ENCODE measurements at places on chromosomes 2 and 18.

DNA sequence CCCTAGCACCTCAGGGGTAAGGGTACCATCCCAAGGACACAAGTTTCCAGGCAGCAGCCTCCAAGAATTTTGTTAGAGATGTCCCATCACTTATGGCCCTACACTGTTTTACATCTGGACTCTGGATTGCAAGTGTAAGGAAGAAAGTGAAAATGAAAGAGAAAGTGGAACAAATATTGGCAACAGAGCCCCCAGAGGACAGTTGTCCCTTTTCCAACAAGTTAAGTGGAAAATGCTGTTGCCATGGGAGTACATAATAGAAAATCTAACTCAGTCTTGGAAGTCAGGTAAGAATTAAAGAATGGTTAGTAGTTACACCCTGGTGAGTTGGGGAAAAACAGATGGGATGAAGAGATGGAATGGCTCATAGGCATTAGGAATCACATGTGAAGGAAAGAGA lies 50.6 kb downstream of the TTC21B start:
- peak; percentile 26 for DNase-seq

- DNase-seq: peak; percentile 87
Observed at GRCh38 chr2:37570773-37571586, 100.5 kb downstream of the CDC42EP3 start.

- no peak for DNase-seq
Observed at GRCh38 chr2:147916723-147917122, 71.9 kb downstream of the ACVR2A start.

- DNase-seq: peak; percentile 6
Observed at GRCh38 chr2:53067056-53067455, 700.5 kb upstream of the CHAC2 start.

DNA sequence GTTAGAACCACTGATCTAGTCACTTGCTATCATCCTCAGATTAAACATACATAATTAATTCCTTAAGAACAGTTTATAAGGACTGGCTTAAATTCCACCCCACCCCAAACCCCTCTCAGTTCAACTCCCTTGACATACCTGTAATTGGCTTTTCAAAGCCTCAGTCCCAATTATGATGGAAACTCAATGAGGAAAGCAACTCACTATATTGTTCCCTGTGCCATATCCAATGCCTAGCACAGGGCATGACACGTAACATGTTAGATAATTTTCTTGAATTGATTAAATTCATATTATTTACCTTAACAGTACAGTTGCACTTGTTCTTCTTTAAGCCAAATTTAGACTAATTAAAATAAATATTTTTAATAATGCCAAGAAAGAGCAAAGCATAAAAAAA lies 465.1 kb upstream of the CHAC2 start:
- DNase-seq: no peak

GRCh38 chr2:113707106-113707505 lies 49.3 kb downstream of the SLC35F5 start:
- no peak for DNase-seq

GRCh38 chr18:64713284-64713683 lies 564.4 kb upstream of the LINC00305 start:
- DNase-seq: no peak

DNA sequence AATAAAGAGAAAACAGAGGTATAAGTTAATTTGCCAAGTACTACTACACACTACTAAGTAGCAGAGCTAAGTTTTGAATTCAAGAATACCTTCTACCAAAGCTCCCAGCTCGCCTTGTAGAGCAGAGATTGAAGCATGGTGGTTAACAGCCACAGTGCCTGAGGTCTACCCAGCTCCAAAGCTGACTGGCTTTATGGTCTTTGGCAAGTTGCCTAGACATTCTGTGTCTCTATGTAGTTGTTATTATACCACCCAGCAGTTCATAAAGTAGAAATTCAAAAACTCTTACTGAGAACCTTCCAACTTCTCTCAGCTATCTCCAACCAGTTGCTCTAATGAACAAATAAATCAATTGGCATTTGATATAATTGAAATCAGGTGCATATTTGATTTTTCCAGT lies 87.8 kb downstream of the PDE11A start:
- peak; percentile 61 for DNase-seq

- DNase-seq: no peak
Observed at GRCh38 chr2:117982376-117983033, 31.4 kb downstream of the CCDC93 start.

DNA sequence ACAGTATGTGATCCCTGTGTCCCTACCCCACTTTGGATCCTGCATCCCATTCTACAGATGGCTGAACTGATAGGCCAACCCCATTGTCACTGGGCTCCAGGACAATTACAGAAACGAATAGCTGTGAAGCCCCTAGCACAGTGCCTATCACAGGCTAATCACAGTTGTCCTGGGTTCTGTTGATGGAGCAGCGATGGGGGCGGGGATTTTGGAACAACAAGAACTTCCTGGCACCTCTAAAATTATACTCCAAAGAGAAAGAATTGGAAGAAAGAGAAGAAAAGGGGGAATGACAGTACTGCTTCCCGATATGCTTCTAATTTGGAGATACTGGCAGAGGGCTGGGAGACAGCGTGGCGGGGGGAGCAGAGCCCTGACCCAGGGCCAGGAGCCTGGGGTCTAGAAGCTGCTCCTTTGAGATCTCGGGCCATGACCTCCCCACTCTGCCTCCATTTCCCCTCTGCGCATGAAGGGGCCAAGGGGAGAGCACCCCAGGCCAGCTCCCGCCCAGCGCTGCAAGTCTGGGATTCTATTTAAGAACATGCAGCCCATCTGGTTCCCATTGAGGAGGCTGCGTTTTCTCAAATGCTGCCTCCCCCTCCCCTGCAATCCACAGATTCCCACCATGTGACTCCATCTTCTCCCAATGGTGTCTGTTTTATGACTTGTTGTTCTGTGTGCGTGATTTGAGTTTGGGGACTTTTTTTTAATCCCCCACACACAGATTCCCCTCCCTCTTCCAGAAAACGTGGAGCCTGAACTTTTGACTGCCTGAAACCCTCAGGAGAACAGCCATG lies 202.7 kb downstream of the CYP26B1 start:
- DNase-seq: peak; percentile 76

DNA sequence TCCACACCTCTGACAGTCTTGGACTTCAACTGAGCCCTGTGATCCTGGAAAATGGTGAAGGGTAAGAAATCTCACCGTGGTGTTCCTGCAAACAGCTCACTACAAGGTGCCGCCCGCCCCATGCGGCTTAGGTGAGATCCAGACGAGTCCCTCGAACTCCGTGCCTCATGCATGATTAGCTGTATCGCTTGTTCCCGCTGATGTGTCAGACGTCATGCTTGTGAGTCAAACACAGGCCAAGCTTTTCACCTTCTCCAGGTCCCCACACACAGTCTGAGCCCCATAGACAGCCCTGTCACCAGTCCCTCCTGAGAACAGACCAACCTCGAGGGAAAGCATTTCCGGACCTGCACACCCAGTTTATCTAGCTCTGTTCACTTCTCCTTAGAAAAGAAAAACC lies 740.5 kb downstream of the GALR1 start:
- no peak for DNase-seq
